ENCODE measurements at places on chromosomes 6 and 20. TPM values are rescaled to one million over a fixed set of nuclear protein-coding genes. Genes with fewer than 3 reads are reported as not detected.
A peak's percentile ranks its signal among the peaks of the same experiment; 100 is the strongest.

Gene TRIM40
- not detected for polyA plus RNA-seq

Gene SYCP2
- 1.2 TPM for polyA plus RNA-seq

Gene STMND1
- polyA plus RNA-seq, result not detected

GRCh38 chr20:46167080-46167479, 49.0 kb downstream of the CD40 start:
- no peak for DNase-seq

DNA sequence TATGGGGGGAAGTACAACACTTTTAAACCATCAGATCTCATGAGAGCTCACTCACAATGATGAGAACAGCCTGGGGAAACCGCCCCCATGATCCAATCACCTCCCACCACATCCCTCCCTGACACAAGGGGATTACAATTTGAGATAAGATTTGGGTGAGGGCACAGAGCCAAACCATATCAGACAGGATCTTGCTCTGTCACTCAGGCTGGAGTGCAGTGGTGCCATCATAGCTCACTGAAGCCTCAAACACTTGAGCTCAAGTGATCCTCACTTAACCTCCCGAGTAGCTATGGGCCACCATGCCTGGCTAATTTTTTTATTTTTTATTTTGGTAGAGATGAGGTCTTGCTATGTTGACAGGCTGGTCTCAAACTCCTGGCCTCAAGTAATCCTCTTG, 5.1 kb upstream of the IYD start:
- DNase-seq, result no peak

DNA sequence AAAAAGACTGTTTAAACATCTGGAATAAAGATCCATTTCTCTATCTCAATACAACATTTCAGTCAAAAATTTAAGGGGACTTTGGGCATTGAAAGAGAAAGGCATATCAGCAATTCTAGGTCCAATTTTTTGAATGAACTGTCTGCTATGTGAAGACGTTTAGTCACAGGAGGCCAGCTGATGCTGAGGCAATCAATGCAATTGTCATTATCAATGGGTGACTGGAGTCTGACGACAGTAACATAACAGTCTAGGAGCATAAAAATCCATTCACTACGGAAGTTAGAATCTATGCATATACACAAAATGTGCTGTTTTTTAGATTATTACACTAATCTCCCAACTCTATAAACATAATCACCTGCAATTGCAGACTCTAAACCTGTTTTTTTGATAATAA, 37.8 kb downstream of the TENT5A start:
- no peak for DNase-seq

- DNase-seq, result no peak
Observed at GRCh38 chr20:43438578-43439316, 18.9 kb upstream of the SRSF6 start.

DNA sequence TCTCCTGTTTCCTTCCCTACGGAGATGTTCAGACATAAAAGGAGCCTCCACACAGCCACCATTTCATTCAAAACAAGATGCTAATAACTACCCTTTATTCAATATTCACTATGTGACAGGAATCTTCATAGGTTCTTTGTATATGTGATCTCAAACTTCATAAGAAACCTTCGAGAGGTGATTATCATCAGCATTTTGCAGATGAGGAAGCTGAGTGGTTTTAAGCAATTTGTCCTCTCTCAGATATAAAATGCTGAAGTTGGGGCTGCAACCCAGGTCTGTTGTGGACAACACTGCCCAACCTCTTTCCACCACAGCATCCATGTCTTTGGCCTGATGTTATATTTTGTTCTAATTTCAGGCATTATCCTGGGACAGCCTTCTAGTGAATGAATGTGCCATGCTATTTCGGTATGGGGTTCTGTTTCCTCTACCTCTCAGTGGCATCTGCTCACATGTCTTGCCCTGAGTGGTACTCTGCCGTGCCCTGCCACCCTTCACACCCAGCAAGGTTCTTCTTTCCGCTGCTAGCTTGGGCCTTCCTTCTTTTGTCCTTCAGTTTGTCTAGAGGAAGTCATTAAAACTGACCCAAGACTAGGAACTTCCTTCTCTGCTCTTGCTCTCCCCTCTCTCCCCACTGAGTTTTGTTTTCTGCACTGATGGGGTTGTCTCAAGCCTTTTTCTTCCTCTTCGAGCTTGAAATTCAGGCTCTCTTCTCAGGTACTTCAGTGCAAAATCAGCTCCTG, 300.9 kb upstream of the PRDM1 start:
- peak; percentile 75 for DNase-seq

DNA sequence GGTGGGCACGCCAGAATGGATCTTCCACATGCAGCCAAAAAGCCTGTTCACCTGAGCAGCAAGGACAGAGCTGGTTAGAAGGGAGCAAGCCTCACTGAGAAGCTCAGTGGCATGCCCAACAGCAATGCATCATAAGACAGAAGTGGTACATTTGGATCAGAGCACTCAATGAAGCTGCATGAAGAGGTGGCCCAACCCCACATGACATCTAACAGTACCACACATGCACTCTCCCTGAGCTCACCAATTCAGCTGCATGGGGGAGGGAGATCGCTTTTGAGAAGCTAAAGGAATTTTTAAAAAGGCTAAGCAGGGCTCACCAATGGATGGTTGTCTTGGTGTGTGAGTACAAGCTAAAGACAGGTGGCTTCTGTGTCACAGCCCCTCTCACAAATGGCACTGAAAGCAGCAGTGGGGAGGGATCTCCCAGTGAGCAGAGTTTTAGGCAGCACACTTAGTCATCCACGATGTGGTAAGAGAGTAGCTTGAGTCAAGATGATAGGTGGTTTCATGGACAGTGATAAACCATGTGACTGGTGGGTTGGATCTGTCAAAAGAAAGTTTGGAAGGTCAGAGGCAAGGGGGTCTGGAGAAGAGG, 166.6 kb upstream of the TAB2 start:
- no peak for DNase-seq
